Posterior cingulate gyrus (tissue), 11 donors: ENCODE measurements at places on chromosomes 7 and 10.

GRCh38 chr7:28016297-28016696 is 164.3 kb downstream of the JAZF1 start:
- no peak for DNase-seq

DNA sequence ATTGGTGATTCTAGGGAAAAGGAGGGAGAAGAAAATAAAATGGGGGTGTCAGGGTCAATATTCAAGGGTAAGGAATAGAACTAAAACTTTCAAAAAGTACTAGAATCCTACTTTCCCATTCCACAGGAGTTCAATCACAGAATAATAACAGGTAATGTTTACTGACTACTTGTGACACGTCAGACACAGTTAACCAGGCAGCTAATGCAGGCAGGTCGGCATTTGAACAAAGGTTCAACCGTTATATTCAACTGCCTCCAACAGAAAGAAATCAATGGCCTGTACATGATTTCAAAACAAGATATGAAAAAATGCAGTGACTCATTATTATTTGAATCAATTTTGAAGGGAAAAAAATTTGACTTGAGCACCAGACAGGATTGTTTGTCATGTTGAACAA is 3.1 kb downstream of the ASB15 start:
- no peak for DNase-seq

DNA sequence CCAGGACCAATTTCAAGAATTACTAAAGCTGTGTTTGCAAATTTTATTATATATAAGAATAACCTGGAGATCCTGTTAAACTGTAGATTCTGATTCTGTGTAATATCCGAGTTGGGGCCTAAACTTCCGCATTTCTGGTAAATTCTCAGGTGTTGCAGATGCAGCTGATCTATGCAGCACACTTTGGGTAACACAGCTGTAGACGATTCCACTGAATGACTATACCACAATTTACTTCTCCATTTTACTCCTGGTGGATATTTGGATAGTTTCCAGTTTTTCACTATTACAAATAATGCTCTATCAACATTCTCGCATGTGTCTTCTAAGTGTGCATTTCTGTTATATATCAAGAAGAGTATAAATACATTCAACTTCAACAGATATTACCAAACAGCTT is 7.5 kb downstream of the GDI2 start:
- no peak for DNase-seq

- peak; percentile 25 for DNase-seq
Observed at GRCh38 chr7:5282543-5283316, at the start of gene SLC29A4. TSS of gene SLC29A4 (plus strand) at chr7:5282943. CDS start at chr7:5287817, 4,874 bp downstream.

DNA sequence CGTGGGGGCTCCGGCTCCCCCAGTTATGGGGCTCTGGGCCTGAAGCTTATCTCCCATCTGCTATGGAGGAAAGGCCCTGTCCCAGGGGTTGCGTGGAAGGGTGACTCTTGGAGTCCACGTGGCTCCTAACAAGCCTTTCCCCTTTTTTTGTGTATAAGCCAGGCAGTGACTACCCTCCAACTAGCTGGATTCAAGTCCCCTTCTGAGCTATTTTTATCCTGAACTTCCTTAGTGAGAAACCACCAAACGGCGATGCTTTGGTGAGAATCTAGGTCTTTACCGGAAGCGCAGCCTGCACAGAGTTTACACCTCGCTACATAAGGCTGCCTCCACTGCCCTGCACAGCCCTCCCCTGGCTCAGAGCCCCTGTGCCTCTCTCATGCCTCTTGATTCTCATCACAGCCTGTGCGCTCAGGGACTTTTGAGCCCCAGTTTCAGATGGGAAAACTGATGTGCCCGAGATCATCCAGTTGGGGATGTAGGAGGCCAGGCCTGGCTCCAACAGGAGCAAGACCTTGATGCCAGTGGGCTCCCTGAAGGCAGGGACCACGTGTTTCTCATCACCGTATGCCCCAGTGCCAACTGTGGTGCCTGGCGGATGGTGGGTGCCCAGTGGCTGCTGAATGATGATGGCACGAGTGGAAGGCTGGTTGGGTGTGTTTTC is 102.3 kb upstream of the PPIF start:
- DNase-seq, result no peak

DNA sequence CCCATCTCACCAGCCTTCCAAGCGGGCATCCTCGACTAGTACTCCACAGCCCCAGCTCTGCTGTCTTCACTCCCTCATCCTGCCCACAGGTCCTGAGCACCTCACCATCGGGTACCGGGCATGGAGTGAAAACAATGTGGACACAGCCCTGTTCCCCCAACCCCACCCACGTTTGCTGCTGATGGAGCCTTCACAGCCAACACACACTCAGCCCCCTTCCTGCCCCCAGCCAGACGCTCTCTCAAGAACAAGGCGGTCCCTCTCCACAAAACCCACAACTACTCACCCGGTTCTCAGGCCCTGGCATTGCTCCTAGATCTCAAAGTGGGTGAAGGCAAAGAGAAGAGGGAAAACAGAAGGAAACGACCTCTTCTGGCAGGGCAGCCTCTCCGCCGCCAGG is 56.1 kb downstream of the SLIT1 start:
- DNase-seq, result peak; percentile 32

DNA sequence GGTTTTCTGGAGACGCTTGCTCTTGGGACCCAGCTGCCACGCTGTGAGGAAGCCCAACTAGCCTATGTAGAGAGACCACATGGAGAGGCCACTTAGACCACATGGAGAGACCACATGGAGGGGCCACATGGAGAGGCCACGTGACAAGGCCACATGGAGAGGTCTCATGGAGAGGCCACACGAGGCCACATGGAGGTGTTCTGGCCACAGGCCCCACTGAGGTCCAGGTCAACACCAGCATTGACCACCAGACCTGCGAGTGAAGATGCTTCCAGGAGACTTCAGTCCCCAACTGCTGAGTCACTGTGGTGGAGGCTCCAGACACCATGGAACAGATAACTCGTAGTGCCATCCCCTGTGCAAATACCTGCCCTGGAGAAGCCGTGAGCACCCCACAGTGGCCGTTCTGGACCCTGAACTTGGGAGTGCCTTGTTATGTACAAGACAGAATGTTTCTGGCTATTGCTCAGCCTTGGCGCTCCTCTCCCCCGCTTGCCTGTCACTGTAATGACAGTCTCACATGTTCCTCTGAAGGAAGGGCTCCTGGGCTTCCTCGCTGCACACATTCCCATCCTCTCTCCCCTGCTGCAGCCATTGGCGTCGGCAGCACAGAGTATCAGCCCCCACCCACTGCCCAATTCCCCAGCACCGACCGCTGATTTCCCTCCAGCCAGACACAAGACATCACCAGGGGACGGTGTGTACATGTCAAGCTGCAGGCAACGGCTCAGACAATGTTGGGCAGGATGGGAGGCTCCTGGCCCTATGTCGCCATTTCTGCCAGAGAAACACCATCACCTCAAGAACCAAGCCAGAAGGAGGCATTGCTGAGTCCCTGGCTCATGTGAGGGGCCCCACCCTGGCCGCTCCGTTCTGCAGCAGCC is 49.0 kb upstream of the TNRC18 start:
- DNase-seq, result no peak

- DNase-seq, result no peak
Observed at GRCh38 chr7:137832382-137832781, 14.4 kb downstream of the DGKI start.

GRCh38 chr10:49534670-49535381 is 4.1 kb downstream of the ERCC6 start:
- no peak for DNase-seq

- DNase-seq, result no peak
Observed at GRCh38 chr10:20474064-20474463, 423.0 kb downstream of the NEBL start.

GRCh38 chr7:37901236-37901827 is 15.3 kb downstream of the SFRP4 start:
- DNase-seq, result no peak

GRCh38 chr7:11591055-11591633 is 240.9 kb downstream of the THSD7A start:
- no peak for DNase-seq

- DNase-seq, result peak; percentile 96
Observed at GRCh38 chr7:141511676-141512396, 39.4 kb upstream of the AGK start.

GRCh38 chr10:692682-693351 is 3.3 kb upstream of the DIP2C start:
- DNase-seq, result no peak
